Immature natural killer cell (primary cell): ENCODE measurements at places on chromosomes 5 and 9. TPM values are rescaled to one million over a fixed set of nuclear protein-coding genes. Genes with fewer than 3 reads are reported as not detected.

DNA sequence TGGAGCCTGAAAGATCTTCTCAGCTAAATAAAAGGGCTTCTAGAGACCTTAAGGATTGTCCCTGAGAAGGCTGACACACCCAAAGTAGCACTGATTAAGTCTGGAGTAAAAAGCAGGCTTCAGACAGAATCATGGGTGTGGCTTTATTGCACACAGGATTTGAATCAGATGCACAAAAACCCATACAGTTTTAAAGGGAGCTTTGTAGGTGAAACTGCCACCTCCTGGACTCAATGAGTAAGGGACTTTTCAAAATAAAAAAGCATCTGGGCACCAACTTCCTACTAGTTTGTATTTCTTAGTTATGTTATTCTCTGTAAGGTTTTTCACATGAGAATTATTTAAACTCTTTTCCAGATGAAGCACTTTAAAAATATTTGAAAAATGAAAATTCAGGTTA lies 129.4 kb downstream of the EDIL3 start:
- no peaks in the 10 kb centered on the region for H3K36me3 ChIP-seq
- H3K27me3 ChIP-seq = no peaks in the 10 kb centered on the region
- no peak overlapping the region for H3K27ac ChIP-seq
- DNase-seq = no peak

GRCh38 chr5:68542207-68542606 lies 326.7 kb downstream of the PIK3R1 start:
- peaks cover 13% of the 10 kb centered on the region for H3K27me3 ChIP-seq
- no peaks in the 10 kb centered on the region for H3K4me1 ChIP-seq
- H3K4me3 ChIP-seq = no peak overlapping the region
- no peak for DNase-seq
- no peak overlapping the region for H3K27ac ChIP-seq

- no peaks in the 10 kb centered on the region for H3K4me1 ChIP-seq
- DNase-seq = no peak
- H3K27me3 ChIP-seq = no peaks in the 10 kb centered on the region
These were observed 202.2 kb upstream of the DMRTA1 start for GRCh38 chr9:22244139-22245011.

DNA sequence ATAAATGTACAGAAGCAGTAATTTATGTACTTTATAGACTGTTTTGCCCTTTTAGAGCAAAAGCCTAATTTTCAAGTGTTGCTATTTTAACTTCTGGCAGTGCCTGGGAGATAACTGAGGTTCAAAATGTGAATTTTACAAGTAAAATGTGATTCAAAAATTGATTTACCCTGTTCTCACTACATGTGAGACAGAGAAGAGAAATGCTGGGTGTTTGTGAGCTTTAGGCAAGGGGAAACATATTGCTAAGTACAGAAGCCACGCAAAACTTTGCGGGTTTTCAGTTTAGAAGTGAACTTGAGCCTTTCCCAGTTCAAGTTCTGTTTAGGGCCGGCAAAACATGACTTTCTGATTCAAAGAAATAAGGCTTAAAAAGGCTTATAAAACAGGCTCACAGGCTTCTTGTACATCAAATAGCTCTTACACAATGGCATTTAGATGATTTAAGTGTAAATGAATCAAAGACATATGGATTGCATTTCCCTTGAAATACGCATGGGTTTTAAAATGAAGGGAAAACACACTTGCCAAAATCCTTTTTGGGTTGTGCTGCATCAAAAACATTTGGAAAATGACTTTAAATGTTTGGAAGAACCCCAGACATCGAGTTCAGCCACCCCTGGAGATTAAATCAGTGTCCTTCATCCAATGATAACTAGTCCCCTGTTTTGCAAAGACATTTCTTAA lies 370.8 kb upstream of the MEF2C start:
- H3K27ac ChIP-seq = no peak overlapping the region
- no peaks in the 10 kb centered on the region for H3K4me1 ChIP-seq
- H3K4me3 ChIP-seq = no peak overlapping the region
- no peaks in the 10 kb centered on the region for H3K27me3 ChIP-seq

The PPP2R2B gene
- polyA plus RNA-seq = 62.3 TPM

- H3K27ac ChIP-seq = no peak overlapping the region
- no peaks in the 10 kb centered on the region for H3K27me3 ChIP-seq
- DNase-seq = no peak
- H3K4me1 ChIP-seq = peaks cover 82% of the 10 kb centered on the region
- peaks cover 24% of the 10 kb centered on the region for H3K36me3 ChIP-seq
These were observed 15.6 kb downstream of the RIC1 start for GRCh38 chr9:5644501-5644900.

DNA sequence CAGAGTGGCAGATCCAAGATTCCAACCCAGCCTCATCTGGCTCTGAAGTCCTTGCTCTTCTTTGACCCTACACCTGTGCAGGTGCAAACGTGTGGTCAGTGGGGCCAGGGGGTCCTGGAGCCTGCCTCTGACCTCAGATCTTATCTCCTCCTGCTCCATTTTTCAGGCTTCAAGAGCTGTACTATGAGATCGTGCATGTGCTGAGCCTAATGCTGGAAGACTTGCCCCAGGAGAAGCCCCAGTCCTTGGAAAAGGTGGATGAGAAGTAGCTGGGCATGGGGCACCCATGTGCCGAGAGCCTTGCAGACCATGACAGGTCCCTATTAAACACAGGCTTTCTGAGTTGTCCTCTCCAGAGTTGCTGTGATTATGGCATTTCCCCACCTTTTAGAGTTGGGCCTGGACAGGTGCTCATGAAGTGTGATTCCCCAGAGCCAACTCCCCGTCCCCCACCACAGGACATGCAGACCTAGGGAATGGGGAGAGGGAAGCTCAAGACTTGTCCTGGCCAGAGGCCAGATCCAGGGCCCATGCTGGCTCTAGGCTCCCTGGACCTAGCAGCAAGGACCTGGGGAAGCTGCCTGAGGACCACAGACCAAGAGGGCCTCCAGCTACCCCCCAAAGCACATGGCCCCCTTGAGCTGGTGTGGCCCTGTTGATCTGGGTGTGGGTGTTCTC lies 22.5 kb downstream of the PITX1 start:
- no peak overlapping the region for H3K27ac ChIP-seq
- DNase-seq = no peak
- H3K4me1 ChIP-seq = no peaks in the 10 kb centered on the region
- H3K36me3 ChIP-seq = no peaks in the 10 kb centered on the region
- H3K27me3 ChIP-seq = peaks cover 2% of the 10 kb centered on the region
- no peak overlapping the region for H3K4me3 ChIP-seq

The ROR2 gene
- polyA plus RNA-seq = not detected

GRCh38 chr5:103758996-103759395 lies 196.4 kb upstream of the NUDT12 start:
- no peaks in the 10 kb centered on the region for H3K4me1 ChIP-seq
- no peaks in the 10 kb centered on the region for H3K27me3 ChIP-seq
- no peak for DNase-seq

- H3K36me3 ChIP-seq = no peaks in the 10 kb centered on the region
- H3K4me3 ChIP-seq = no peak overlapping the region
- no peak for DNase-seq
- no peaks in the 10 kb centered on the region for H3K4me1 ChIP-seq
These were observed 216.9 kb downstream of the SPOCK1 start for GRCh38 chr5:137282216-137282615.

GRCh38 chr5:33891788-33892619 lies at the start of gene ADAMTS12:
Gene ADAMTS12 (minus strand): TSS chr5:33891990. CDS start chr5:33891856, 134 bp downstream.
- no peak within 1 kb of the TSS for H3K4me3 ChIP-seq
- H3K27me3 ChIP-seq = peaks cover 29% of the 10 kb centered on the region
- H3K27ac ChIP-seq = no peak within 1 kb of the TSS
- H3K36me3 ChIP-seq = no peaks in the 10 kb centered on the region
- DNase-seq = no peak
- peaks cover 6% of the 10 kb centered on the region for H3K4me1 ChIP-seq

DNA sequence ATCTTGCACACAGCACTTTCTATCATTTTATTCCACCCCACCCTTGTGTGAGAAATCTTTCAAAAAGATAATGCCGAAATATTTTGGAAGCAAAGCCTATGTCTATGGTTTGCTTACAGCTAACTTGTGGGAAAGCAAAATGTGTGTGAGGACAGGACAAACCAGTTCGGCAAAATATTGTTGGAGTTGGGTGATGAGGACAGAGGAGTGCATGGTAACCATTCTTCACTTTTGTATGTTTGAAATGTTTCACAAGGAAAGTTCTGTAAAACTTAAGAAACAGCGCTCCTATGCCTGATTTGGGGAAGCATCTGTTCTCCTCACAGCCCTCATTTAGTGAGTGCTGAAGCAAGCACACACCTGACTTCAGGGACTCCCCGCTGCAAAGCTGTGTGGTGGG lies 62.0 kb upstream of the RNF130 start:
- no peaks in the 10 kb centered on the region for H3K36me3 ChIP-seq
- no peak for DNase-seq
- no peaks in the 10 kb centered on the region for H3K27me3 ChIP-seq
- no peak overlapping the region for H3K4me3 ChIP-seq
- H3K4me1 ChIP-seq = peaks cover 16% of the 10 kb centered on the region

- H3K27ac ChIP-seq = no peak overlapping the region
- no peak overlapping the region for H3K4me3 ChIP-seq
- DNase-seq = no peak
- no peaks in the 10 kb centered on the region for H3K36me3 ChIP-seq
These were observed 481.9 kb downstream of the KDM4C start for GRCh38 chr9:7239708-7240107.

- DNase-seq = no peak
- no peaks in the 10 kb centered on the region for H3K36me3 ChIP-seq
- H3K27ac ChIP-seq = no peak overlapping the region
- peaks cover 3% of the 10 kb centered on the region for H3K27me3 ChIP-seq
- no peaks in the 10 kb centered on the region for H3K4me1 ChIP-seq
These were observed 195.6 kb upstream of the NREP start for GRCh38 chr5:111952555-111952954.

DNA sequence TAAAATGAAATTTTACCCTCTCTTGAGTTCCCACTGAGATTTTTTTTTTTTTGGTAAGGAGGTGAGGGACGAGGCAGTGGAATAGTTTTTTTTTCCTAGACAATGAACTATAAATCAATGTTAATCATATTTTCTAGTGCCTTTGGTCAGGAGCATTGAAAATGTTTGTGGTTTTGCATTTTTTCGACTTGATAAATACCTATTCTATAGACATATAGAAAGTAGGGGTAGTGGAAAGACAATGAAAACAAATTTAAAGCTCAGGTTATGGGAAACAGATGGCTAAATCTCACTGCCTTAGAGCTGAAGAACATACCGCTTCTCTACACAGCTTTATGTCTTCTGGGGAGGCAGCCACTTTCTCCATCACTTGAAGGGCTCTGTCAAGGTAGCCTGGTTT lies 94.3 kb downstream of the MRPS27 start:
- DNase-seq = no peak
- H3K27ac ChIP-seq = no peak overlapping the region
- peaks cover 2% of the 10 kb centered on the region for H3K27me3 ChIP-seq
- peaks cover under 1% of the 10 kb centered on the region for H3K4me1 ChIP-seq
- H3K36me3 ChIP-seq = peaks cover 66% of the 10 kb centered on the region

The EPB41L4B gene
- polyA plus RNA-seq = not detected

DNA sequence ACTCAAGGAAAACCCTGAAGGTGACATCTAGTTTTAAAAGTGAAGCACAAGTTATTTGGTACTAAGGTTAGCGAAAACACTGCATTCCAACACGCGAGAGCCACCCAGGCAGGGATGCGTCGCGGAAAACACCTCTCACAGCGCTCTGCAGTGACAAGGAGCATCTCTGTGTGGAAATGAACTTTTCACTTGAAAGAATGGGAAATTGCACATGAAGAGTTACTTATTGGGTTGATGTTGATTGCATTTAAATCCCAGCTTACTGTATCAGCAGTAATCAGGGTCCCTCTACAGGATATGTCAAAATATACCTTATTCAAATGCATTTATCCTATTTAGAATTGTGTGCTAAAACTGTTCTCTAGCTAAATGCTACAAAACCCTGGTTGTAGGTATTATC lies 144.4 kb downstream of the BNC2 start:
- peaks cover 22% of the 10 kb centered on the region for H3K4me1 ChIP-seq
- DNase-seq = no peak
- H3K4me3 ChIP-seq = peak overlapping the region; percentile 5
- peaks cover 9% of the 10 kb centered on the region for H3K27me3 ChIP-seq
- no peak overlapping the region for H3K27ac ChIP-seq

- no peaks in the 10 kb centered on the region for H3K36me3 ChIP-seq
- H3K27me3 ChIP-seq = peaks cover 3% of the 10 kb centered on the region
- H3K4me1 ChIP-seq = no peaks in the 10 kb centered on the region
These were observed 135.6 kb upstream of the PPP1R26 start for GRCh38 chr9:135343837-135344522.

DNA sequence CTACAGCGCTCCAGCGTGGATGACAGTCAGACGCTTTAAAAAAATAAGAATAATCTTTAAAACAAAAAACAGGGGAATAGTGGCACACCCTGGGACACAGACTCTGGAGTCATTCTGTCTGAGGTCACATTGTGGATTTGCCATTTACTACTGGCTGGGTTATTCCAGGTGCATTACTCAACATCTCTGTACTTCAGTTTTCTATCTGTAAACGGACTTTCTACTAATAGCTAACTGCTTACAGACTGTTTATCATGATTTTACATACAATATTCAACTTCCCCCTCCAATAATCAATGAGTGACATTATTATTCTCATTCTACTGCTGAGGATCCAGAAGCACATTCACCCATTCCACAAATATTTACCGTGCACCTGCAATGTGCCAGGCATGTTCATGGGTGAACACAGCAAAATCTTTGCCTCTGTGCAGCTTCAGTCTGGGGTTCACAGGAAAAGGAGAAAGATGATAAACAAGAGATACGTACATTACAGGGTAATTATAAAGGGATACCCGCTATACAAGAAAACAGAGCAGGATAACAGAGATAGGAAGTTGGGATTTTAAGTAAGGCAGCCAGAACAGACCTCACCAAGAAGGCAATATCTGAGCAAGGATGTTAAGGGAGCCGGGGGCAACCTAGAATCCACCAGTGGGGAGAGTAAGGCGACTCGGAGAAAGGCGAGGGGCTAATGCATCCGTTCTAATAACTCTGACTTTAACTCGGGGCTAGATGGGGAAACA lies 984 bp upstream of the RAD23B start:
- peaks cover 43% of the 10 kb centered on the region for H3K4me1 ChIP-seq
- H3K36me3 ChIP-seq = no peaks in the 10 kb centered on the region
- peak overlapping the region; percentile 93 for H3K27ac ChIP-seq
- peak overlapping the region; percentile 98 for H3K4me3 ChIP-seq

GRCh38 chr9:114731701-114732100 lies 49.7 kb upstream of the TEX48 start:
- peaks cover 11% of the 10 kb centered on the region for H3K4me1 ChIP-seq
- no peaks in the 10 kb centered on the region for H3K27me3 ChIP-seq
- no peak overlapping the region for H3K4me3 ChIP-seq
- no peak for DNase-seq
- no peaks in the 10 kb centered on the region for H3K36me3 ChIP-seq
